Thyroid gland (tissue), 4 donors: ENCODE measurements at places on chromosomes 1 and 21.

DNA sequence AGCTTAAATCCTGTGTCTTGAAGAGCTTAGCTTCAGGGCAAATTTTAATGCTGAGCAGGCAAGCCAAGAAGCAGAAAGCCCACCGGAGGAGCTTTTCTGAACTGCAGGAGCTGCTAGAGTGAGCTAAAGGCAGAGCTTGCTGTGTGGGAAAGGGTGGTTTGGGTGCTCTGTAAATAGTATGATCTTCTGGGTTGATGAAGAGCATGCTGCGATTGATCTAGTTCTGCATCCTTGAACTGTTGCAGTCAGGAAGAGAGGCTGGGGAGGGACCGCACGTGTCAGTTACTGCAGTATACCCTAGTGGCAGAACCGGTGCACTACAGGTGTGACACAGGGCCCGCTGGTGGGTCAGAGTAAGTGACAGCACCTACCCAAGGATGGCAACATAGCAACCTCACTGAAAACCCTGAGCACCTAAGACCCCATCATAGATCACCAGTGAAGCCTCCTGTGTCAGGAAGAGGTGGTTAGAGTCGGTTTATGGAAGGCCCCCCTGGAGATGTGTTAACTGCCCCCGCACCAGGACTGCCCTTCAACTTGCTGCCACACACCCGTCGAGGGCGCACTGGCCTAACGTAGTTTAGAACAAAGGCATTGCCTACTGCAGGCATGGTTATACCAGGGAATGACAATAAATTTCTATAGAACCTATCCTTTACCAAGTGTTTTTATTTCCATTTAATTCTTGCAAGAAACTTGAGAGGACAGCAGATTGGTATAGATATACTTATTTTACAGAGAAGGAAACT, 146.0 kb upstream of the KIAA0040 start:
- DNase-seq, result peak; percentile 6

DNA sequence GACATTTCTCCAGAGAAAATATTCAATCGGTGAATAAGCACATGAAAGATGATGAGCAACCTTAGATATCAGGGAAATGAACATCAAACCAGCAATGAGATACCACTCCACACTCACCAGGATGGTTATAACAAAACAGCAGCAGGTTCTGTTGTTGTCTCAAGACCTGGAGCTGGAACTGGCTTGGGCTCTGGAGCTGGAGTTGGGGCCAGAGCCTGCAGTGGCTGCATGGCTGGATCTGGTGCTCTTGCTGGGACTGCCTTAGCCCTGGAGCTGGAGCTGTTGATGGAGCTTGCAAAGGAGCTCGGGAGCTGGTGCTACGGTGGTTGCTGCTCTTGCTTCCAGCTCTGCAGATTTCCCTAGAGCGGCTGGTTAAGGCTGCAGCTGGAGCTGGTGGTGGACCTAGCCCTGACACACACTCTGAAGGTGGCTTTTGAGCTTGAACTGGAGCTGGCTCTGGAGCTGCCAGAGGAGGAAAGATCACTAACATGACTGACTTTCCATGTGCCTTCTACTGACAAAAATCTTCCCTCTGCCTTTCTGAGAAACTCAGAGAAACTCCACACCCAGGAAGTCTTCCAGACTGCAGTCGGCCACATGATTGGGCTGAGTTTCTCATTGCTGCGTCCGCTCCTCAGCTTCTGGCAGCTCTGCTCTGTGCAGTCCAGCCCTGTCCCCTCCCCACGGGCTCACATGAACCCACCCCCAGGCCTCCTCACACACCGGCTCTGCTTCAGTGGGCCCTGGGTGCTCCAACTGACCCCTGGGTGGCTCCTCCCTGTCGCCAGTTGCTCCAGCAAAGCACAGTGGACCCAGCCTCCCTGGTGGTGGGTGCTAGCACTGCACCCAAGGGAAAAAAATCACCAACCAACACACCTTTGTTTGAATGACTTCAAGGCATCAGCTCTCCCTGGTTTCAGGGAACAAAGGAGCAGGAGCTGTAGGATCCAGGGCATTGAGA, 139.1 kb upstream of the FMN2 start:
- peak; percentile 16 for DNase-seq

GRCh38 chr1:174068000-174068399, 45.8 kb upstream of the RC3H1 start:
- DNase-seq, result no peak

DNA sequence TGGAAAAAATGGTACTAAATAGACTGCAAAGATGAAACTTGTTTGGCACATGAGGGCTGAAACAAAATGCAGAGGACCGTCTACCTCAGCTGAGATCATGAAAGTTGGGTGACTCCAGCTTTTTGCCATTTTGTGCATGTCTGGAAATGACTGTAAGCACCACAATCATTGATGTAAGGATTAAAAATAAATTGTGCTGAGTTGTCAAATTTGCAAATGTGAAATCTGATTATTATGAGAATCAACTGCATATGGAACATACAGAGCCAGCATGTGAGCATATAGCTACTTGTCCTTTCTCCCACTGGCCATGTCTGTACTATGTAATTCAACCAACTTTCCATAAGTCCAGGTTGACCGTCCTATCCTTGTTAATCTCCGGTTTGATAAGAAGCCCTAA, 736.9 kb upstream of the PRMT6 start:
- no peak for DNase-seq

DNA sequence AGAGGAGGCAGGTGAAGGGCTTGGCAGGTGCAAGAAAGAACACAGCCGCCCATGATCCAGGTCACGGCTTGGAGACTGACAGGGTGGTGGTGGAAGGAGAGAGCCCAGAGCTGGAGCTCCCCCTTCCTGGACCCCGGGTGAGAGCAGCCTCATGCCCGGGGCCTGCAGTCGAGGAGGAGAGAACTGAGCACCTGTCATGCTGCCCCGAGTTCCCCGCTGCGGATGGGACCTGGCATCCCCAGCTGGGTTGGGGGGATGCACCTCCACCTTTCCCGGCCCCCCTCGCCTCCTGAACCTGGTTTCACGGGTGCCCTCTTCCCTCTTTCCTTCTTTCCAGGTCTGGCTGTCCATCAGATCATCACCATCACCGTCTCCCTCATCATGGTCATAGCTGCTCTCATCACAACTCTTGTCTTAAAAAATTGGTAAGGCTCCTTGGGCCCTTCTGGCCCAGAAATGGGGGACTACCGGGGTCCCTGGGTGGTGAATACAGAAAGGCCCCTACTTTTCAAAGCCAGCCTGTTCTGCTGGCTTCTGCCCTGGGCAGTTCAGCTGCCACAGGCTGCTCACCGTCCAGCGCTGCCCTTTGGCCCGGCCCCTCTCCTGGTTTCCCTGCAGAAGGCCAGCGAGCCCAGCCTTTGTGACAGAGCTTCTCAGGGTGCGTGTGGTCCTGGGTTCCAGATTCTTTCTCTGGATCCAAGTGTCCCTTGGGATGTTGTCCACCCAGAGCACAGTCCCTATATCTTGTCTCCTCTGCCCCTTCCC, 115.3 kb downstream of the AJAP1 start:
- DNase-seq, result no peak

GRCh38 chr1:63859480-63860275, 85.9 kb downstream of the ROR1 start:
- no peak for DNase-seq

- no peak for DNase-seq
These were observed 719 bp downstream of the MFAP2 start for GRCh38 chr1:16979475-16980327.

GRCh38 chr1:233368106-233368788, 40.7 kb downstream of the MAP3K21 start:
- DNase-seq, result peak; percentile 11

DNA sequence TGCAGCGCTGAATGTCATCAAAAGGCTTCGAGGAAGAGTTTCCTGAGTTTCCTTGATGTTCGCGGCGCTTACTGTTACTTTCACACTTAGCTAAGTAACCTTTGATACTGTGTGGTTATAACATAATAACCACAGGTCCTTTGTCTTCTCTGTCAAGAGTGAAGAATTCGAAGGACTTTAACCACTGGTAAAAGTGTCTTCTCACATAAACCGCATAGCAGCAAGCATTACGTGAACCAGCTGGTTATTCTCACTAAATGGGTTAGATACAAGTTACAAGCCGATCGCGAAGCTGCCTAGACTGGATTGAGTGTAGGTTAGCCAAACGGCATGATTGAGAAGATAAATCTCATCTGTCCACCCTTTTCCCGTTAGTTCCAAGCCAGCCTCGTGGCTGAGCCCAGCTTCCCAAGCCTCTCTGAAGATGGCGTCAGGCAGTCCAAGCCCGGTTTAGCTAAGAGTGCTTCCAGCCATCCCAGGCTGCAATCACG, 18.3 kb upstream of the IFNGR2 start:
- DNase-seq, result no peak

GRCh38 chr1:80657044-80657643, 1143.6 kb upstream of the ADGRL2 start:
- DNase-seq, result no peak
